ENCODE measurements at places on chromosomes 13 and 19. TPM values are rescaled to one million over a fixed set of nuclear protein-coding genes. Genes with fewer than 3 reads are reported as not detected.

The PEX11G gene
- 8.1 TPM for total RNA-seq

DNA sequence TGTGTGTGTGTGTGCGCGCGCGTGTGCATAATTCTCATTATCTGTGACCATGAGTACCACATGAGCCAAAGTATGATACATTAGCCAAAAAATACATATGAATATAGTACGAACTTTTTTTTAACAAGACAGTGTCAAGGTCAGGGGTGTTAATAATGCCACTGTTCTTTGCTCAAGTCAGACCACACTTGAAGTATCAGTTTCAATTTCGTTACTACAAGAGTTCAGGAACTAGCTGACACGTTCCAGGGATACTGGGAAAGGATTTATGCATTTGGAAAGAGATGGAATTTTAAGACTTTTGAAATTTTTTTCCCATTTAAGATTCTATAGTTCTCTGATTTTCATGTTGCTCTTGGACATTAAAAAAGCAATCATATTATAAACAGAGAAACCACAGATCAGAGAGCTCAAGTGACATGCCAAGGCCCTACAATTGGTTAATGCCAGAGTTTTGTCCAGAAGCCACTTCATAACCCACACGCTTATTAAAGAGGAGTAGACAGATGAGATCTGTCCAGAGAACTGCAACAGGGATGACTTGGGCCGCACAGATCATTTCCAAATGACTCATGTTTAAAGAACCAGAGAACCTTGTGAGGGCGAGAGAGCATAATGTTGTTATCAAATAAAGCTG, 718.8 kb upstream of the SGCG start:
- DNase-seq = no peak

GRCh38 chr13:47831265-47831664, 169.8 kb downstream of the SUCLA2 start:
- DNase-seq = no peak

DNA sequence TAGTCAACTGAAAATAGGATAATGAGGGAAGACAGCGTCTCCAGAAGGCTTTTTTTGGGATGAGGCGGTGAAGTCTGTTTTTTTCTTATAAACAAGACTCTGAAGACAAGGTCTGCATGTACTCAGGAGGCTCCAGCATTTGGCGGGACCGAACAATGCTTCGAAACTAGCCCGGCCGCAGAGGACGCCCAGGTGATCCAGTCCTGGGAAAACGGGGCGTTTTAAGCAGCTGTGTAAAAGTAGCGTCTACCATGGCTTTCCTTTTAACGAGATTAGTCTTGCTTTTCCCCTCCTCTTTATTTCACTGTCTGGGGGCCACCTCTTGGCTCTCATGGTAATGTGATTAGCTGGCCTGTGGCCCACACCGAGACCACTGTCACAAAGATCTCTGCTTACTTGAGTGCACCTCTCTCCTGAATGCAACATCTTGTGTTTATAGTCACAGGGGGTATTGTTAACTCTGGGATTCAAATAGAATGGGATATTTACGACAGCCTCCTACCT, 29.4 kb upstream of the GTF3A start:
- DNase-seq = no peak

GRCh38 chr19:39599116-39599515, 3.2 kb upstream of the LGALS13 start:
- DNase-seq = no peak

All from mucosa of descending colon (tissue), 3 donors.